ENCODE measurements at places on chromosomes 3 and 15.

GRCh38 chr3:29922992-29923746 lies 642.3 kb downstream of the RBMS3 start:
- DNase-seq: no peak

- no peak for DNase-seq
Observed at GRCh38 chr3:55189359-55189801, 261.5 kb upstream of the LRTM1 start.

GRCh38 chr3:37967260-37967881 lies 23.2 kb upstream of the VILL start:
- DNase-seq: peak; percentile 70

DNA sequence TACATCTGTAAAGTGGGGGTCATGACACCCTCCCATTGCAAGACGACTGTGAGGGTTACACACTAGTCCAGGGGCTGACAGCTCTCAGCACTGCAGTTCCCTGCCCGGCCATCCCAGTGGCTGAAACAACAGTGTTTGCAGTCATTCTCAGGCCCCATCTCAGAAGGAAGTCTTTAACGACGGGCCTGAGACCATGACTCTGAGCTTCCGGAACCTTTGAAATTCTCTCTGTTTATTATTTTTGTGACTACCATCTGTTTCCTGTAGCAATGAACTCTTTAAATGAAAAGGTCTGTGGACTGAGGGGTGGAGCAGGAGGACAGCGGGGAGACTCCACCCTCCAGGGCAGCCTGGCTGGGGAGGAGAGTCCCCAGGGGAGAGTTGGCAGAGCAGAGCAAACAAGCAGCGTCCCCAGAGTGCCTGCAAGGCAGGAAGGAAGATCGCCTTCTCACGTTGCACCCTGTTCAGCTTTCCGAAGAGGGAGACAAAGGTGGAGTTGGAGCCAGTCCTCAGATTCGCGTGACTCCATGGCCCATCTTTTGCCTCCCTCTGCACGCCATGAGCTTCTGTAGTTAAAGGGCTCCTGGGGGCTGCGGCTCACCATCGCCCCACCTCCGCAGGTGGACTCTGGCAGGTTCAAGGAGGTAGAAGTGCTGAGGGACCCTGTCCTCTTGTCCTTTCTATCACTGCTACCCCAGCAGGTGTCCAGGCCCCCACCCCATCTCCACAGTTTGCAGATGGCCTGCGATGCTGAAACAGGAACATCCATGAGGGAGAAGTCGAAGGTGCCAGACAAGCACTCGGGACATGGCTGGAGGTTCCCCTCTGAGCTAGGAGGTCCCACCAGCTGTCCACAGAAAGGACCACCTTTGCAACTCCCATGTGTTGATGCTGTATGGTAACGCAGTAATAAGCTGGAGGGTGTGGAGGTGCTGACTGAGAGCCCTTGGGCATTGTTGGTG lies 525.8 kb upstream of the PROK2 start:
- DNase-seq: peak; percentile 12

DNA sequence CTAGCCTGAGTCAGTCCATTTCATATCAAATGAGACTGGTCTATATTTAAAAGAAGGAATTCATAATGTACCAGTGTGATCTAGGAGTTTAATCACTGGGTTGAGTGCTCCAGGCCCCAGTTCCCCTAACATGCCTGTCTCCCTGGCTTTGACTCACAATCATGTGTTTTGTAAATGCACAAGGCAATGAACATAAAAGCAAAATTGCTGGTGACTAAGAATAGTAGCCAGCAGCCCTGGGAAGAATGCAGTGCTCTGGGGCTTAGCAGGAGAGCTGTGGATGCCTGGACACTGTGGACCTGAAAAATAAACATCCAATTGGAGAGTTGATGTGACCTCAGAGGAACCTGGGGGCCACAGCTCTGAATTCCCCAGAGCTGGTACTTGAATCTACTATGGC lies 50.3 kb downstream of the SYNPR start:
- DNase-seq: no peak

- DNase-seq: no peak
Observed at GRCh38 chr3:52986938-52987337, 58.9 kb downstream of the SFMBT1 start.

- no peak for DNase-seq
Observed at GRCh38 chr15:41985236-41986160, 13.1 kb upstream of the EHD4 start.

GRCh38 chr3:129596194-129597086 lies 10.0 kb downstream of the PLXND1 start:
- DNase-seq: no peak

DNA sequence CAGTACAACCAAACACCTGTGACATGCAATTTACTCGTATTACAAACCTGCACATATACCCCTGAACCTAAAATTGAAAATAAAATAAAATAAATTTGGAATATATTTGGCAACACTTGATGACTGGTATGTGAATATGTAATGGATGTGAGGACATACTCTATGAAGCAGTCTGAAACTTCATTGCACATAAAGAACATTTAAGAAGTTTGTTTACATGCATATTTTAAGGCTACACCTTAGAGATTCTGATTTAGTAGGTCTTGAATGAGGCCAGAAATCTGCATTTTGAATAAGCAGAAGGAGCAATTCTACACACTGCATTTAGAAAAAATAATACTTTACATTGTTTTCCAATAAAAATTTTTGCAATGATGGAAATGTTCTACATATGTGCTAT lies 284.7 kb downstream of the LSAMP start:
- no peak for DNase-seq

GRCh38 chr3:115912372-115912771 lies 289.1 kb downstream of the GAP43 start:
- DNase-seq: no peak

Data from stimulated activated CD4-positive, alpha-beta T cell treated with anti-CD3 and anti-CD28 coated beads, Interleukin-2, amount 100 ng/mL, for 24 hours (primary cell).